ENCODE measurements at places on chromosomes 12 and 14. TPM values are rescaled to one million over a fixed set of nuclear protein-coding genes. Genes with fewer than 3 reads are reported as not detected.

Gene RD3L
- total RNA-seq: not detected

Gene STON2
- total RNA-seq: 1.1 TPM

Gene PLA2G1B
- total RNA-seq: not detected

Gene IL22
- total RNA-seq: 4.1 TPM

Gene SPATA7
- 2.4 TPM for total RNA-seq

Gene C14orf180
- not detected for total RNA-seq

Gene SLC38A6
- total RNA-seq: 9.4 TPM

Gene TRAFD1
- total RNA-seq: 98.6 TPM

Gene MUCL1
- total RNA-seq: not detected

Gene SERPINA12
- total RNA-seq: not detected

Gene CCDC197
- not detected for total RNA-seq

Gene INHBC
- total RNA-seq: not detected

Gene CLEC1B
- total RNA-seq: not detected

Gene CDKN3
- 44.2 TPM for total RNA-seq

Gene CEBPE
- total RNA-seq: 0.34 TPM

Gene SYCP3
- total RNA-seq: 0.93 TPM

Gene GLI1
- 0.51 TPM for total RNA-seq

Gene GRIN2B
- total RNA-seq: not detected

Gene SFSWAP
- 63.0 TPM for total RNA-seq

Gene EIF2S3B
- total RNA-seq: 0.66 TPM

Gene DYRK2
- 54.6 TPM for total RNA-seq

Gene ARHGEF40
- total RNA-seq: not detected

Gene SELPLG
- total RNA-seq: 239 TPM

Gene GYS2
- total RNA-seq: 0.24 TPM

Gene P2RX7
- 12.0 TPM for total RNA-seq

Gene EGLN3
- 54.1 TPM for total RNA-seq

Gene FOXG1
- not detected for total RNA-seq

Gene LRRC43
- 0.29 TPM for total RNA-seq

Gene COX8C
- not detected for total RNA-seq

Gene ZDHHC22
- total RNA-seq: not detected
